ENCODE measurements at places on chromosomes 2 and 18. TPM values are rescaled to one million over a fixed set of nuclear protein-coding genes. Genes with fewer than 3 reads are reported as not detected.

DNA sequence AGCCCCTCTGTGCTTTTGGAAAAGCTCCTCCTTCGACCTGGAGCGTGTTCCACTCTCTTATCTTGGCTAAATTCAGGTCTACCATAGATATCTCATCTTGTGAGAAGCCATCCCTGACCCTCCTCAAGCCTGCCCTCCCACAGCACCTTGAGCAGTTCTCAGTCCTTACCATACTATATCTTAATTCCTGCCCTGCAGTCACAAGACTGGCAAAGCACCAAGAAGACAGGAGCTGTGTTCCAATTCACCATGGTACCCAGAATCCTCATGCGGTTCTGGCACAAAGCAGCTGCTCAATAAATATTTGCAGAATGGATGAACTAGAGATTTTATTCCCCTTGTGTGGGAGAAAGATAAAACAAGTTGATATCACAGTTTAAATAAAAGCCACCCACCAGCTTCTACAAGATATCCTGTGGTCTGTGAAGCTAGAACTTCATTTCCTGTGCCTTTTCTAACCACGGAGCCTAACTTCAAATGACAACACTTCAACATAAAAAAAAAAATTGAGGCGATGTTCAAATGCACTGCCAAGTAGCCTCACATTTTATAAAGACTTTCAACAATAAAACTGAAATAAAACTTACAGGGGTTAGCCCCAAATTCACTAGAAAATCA, 19.5 kb downstream of the MARCHF4 start:
- H3K36me3 ChIP-seq: no peaks in the 10 kb centered on the region
- H3K4me1 ChIP-seq: peaks cover 72% of the 10 kb centered on the region
- no peak for DNase-seq

DNA sequence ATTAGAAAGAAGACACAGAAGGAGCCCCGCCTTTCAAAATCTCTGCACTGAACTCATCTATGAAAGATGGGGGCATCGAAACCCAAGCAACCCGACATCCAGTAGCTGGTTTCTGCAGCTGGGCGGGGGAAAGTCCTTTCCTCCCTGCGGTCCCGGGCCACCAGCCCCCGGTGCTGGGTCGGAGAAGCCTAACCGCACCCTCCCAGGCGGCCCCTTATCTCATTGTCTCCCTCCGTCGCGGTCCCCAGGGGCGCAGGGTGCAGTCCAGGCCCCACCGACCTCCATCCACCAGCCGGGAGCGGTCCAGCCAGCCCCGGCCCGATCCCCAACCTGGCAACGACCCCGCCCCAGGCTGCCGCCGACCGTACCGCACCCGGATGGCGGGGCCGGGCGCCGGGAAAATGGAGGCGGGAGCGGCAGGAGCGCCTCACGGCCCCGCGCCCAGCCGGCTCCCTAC, 452 bp downstream of the RAPH1 start:
- H3K27ac ChIP-seq: no peak overlapping the region
- H3K4me1 ChIP-seq: peaks cover 16% of the 10 kb centered on the region
- peak overlapping the region; percentile 58 for H3K4me3 ChIP-seq
- H3K36me3 ChIP-seq: no peaks in the 10 kb centered on the region
- peak; percentile 43 for DNase-seq
- no peaks in the 10 kb centered on the region for H3K27me3 ChIP-seq

The WDR12 gene
- 21.3 TPM for total RNA-seq

DNA sequence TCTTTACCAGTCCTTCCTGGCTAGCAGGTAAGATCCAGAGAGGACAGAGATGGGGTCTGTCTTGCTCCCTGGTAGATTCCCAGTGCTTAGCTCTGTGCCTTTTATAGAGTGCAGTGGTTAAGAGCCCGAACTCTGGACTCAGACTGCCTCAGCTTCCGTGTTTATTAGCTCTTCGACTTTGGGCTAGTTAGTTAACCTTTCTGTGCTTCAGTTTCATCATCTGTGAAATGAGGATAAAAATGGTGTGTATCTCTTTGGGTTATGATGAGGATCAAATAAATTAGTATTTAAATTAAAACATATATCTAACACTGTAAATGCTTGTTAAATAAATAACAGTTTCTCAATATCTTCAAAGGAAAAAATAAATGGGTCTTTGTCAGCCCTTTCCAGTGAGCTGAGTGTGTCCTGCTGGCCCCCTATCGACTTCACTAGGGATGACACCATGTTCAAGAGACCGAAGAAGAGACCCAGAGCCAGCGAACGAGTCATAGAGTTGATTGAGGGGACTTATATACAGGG, 38.2 kb downstream of the CERS6 start:
- H3K4me1 ChIP-seq: peaks cover 28% of the 10 kb centered on the region
- H3K27ac ChIP-seq: no peak overlapping the region
- no peaks in the 10 kb centered on the region for H3K36me3 ChIP-seq
- H3K27me3 ChIP-seq: no peaks in the 10 kb centered on the region

DNA sequence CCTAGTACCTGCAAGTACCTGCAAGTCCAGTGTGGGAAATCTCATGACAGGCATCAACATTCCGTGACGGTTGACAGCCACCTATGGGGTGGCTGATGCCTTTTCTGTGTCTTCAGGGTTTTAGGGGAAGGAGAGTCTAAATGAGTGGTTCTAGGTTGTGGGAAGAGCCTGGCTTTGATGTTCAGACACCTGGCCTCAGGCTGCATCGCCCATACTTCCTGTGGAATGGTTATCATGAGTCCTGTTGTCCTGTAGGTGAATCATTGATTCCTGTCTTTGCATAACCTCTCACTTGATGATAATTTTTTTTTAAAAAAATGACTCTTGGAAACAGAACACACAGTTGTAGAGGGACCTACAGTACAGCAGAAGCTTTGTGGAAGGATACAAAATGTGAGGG, 108.9 kb downstream of the NEDD4L start:
- H3K4me3 ChIP-seq: no peak overlapping the region
- H3K36me3 ChIP-seq: no peaks in the 10 kb centered on the region
- DNase-seq: no peak
- H3K27me3 ChIP-seq: no peaks in the 10 kb centered on the region
- no peaks in the 10 kb centered on the region for H3K4me1 ChIP-seq

- peaks cover 8% of the 10 kb centered on the region for H3K4me1 ChIP-seq
- no peaks in the 10 kb centered on the region for H3K36me3 ChIP-seq
- no peak overlapping the region for H3K4me3 ChIP-seq
- no peak overlapping the region for H3K27ac ChIP-seq
- no peaks in the 10 kb centered on the region for H3K27me3 ChIP-seq
Measured at GRCh38 chr2:979069-979928, 28.6 kb downstream of the SNTG2 start.

The MAL gene
- 108 TPM for total RNA-seq

The MATN3 gene
- not detected for total RNA-seq

GRCh38 chr18:12314591-12315305, 6.7 kb downstream of the TUBB6 start:
- no peak for DNase-seq
- no peak overlapping the region for H3K4me3 ChIP-seq
- no peaks in the 10 kb centered on the region for H3K27me3 ChIP-seq
- no peaks in the 10 kb centered on the region for H3K36me3 ChIP-seq
- no peak overlapping the region for H3K27ac ChIP-seq
- no peaks in the 10 kb centered on the region for H3K4me1 ChIP-seq

The TBR1 gene
- not detected for total RNA-seq

DNA sequence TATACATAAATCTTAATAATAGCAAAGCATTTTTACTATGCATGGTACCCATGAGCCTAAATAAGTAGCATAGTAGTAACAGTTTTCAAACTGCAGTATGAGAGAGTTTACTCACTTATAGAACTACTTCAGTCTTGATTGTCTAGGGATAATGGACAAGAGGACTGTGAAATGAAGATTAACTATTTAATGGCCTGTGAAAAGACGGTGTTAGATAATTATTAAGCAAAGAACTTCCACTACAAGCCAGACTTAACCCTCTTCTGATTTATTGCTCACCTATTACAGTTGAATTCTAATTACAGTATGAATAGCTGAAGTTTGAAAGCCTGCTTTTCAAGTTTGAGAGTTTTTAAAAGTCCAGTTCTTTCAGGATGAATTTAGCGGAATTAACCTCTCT, 18.9 kb downstream of the PIK3C3 start:
- DNase-seq: no peak
- no peak overlapping the region for H3K27ac ChIP-seq
- H3K36me3 ChIP-seq: peaks cover 14% of the 10 kb centered on the region
- no peak overlapping the region for H3K4me3 ChIP-seq
- peaks cover 19% of the 10 kb centered on the region for H3K4me1 ChIP-seq

DNA sequence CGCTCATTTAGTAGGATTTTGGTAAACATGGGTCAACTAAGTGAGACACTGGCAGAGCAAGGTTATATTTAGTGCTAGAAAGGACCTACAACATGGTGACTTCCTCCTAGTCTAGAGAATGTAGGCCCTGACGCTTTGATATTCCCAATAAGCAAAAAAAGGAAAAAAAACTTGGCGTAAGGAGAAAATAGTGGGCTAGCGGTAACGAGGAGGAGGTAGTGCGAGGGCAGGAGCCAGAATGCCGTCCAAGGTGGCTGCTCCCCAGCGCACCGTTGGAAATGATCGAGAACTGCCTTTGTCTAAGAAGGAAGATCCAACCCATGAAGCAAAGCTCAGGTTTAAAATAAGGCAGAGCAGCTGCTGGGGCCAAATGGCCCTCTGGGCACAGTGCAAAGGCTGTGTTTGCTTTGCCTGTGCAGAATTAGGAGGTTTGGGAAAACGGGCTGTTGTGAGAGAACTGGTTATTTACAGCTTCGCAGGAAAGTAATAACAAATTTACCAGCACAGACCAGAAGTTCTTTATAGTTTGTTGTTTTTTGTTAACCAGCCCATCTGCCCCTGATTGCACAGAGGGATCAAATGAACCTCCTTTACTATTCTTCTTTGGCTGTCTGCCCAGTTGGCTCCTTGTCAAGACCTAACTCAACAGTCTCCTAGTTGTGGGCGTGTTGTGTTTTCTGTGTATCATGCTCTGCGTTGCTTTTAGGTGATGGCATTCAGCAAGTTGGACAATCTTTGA, 86.6 kb downstream of the ITGB1BP1 start:
- H3K4me3 ChIP-seq: no peak overlapping the region
- no peaks in the 10 kb centered on the region for H3K27me3 ChIP-seq
- H3K4me1 ChIP-seq: no peaks in the 10 kb centered on the region
- H3K36me3 ChIP-seq: no peaks in the 10 kb centered on the region

The MOGAT1 gene
- not detected for total RNA-seq

GRCh38 chr2:135573620-135574019, 42.3 kb downstream of the R3HDM1 start:
- no peaks in the 10 kb centered on the region for H3K4me1 ChIP-seq
- H3K27ac ChIP-seq: no peak overlapping the region
- no peaks in the 10 kb centered on the region for H3K27me3 ChIP-seq
- no peak overlapping the region for H3K4me3 ChIP-seq
- no peak for DNase-seq

The MGAT4A gene
- total RNA-seq: 256 TPM

GRCh38 chr2:60468382-60469085, 84.9 kb downstream of the BCL11A start:
- H3K4me3 ChIP-seq: no peak overlapping the region
- H3K27ac ChIP-seq: no peak overlapping the region
- H3K27me3 ChIP-seq: no peaks in the 10 kb centered on the region
- no peaks in the 10 kb centered on the region for H3K36me3 ChIP-seq
- no peaks in the 10 kb centered on the region for H3K4me1 ChIP-seq

DNA sequence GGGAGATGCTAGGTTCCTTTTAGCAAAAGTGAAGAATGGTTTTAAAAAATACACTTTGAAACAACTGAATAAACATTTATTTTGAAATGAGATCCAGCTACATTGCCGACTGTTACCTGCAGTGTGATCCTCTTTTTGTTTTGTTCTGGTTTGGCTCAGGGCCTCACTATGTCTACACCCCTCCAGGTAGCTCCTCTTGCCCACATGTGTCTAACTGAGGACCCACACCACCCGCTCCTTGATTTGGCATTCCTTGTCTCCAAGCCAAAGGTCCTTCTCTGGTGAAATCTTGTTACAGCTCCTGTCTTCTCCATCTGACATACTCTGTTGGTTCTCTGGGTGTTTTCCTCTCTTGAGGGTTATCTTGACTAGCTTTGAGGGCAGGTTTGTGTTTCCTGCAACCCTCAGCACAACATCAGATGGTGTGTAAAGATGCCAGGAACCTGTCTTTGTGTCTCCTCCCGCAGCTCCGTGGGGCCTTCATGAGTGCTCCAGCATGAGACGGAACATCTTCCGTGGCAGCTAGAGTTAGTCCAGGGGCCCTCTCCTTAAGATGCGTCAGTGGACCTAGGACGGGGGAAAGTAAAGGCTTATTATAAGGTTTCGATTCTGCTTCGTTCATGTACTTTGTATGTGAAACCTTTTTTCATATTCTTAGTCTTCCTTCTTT, 32.1 kb downstream of the MAP4K4 start:
- peaks cover 82% of the 10 kb centered on the region for H3K4me1 ChIP-seq
- DNase-seq: no peak
- no peaks in the 10 kb centered on the region for H3K36me3 ChIP-seq

GRCh38 chr18:3873698-3874097, 423.7 kb downstream of the TGIF1 start:
- H3K4me3 ChIP-seq: no peak overlapping the region
- no peak overlapping the region for H3K27ac ChIP-seq
- no peaks in the 10 kb centered on the region for H3K36me3 ChIP-seq
- no peaks in the 10 kb centered on the region for H3K27me3 ChIP-seq

The APLF gene
- 8.2 TPM for total RNA-seq

GRCh38 chr2:84022810-84023431, 436.2 kb downstream of the SUCLG1 start:
- H3K4me3 ChIP-seq: no peak overlapping the region
- H3K27ac ChIP-seq: no peak overlapping the region
- no peaks in the 10 kb centered on the region for H3K4me1 ChIP-seq
- no peaks in the 10 kb centered on the region for H3K36me3 ChIP-seq
- peak; percentile 18 for DNase-seq

The LRRC30 gene
- not detected for total RNA-seq

The CXCR4 gene
- 308 TPM for total RNA-seq

- H3K27ac ChIP-seq: no peak overlapping the region
- no peaks in the 10 kb centered on the region for H3K36me3 ChIP-seq
- H3K27me3 ChIP-seq: no peaks in the 10 kb centered on the region
- H3K4me3 ChIP-seq: no peak overlapping the region
Measured at GRCh38 chr2:10535703-10536102, 87.6 kb upstream of the ODC1 start.

The SCG2 gene
- not detected for total RNA-seq

The DNAJC10 gene
- total RNA-seq: 57.3 TPM

The GPR35 gene
- 6.3 TPM for total RNA-seq

The SANBR gene
- total RNA-seq: 6.0 TPM

GRCh38 chr2:223513771-223514455, 88.2 kb downstream of the SCG2 start:
- H3K4me1 ChIP-seq: no peaks in the 10 kb centered on the region
- H3K27me3 ChIP-seq: no peaks in the 10 kb centered on the region
- H3K27ac ChIP-seq: no peak overlapping the region
- DNase-seq: no peak
- H3K4me3 ChIP-seq: no peak overlapping the region

DNA sequence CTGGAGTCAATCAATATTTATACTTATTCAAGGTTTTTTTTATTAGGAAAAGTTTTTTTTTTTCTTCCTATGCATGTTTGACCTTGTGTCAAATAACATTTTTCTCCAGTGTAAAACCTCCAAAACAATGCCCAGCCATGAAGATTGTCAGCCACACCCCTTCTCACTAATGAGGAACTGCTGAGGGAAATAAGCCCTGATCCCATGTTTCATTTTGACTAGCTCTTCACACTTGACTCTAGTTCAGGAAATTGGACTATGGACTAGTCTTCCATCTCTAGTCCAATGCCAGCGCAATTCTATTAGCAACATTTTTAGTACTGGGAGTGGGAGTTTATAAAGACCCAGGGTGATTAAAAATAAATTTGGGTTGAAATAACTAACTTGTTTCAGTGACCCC, 275.6 kb upstream of the CXCR4 start:
- DNase-seq: no peak
- peaks cover 5% of the 10 kb centered on the region for H3K4me1 ChIP-seq
- H3K27ac ChIP-seq: no peak overlapping the region

The FBLN7 gene
- 37.0 TPM for total RNA-seq

The CFAP65 gene
- total RNA-seq: not detected

All from CD4-positive, alpha-beta memory T cell (primary cell).